ENCODE measurements at places on chromosomes 6 and 20. TPM values are rescaled to one million over a fixed set of nuclear protein-coding genes. Genes with fewer than 3 reads are reported as not detected.

DNA sequence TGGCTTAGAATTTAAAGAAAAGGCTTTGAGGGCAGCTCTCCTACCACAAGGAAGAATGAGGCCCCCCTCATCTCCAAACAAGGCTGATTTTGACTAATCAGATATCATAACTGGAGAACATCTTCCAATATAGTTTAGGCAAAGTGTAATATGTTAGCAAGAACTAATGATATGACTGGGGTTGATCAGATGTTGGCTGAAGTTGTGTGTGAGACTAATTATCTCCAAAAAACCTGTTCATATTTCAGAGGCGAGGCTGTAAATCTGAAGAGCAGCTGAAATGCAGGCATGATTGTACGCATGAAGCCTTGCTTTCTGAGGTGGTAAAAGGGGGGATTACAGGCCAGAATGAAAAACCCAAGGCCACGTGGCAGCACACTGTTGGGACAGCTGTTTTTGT, 16.0 kb upstream of the ZNF831 start:
- no peak for DNase-seq

- no peak for DNase-seq
Measured at GRCh38 chr6:106421496-106421895, 61.0 kb downstream of the CRYBG1 start.

GRCh38 chr6:4280707-4281106, 145.3 kb upstream of the ECI2 start:
- DNase-seq = no peak

DNA sequence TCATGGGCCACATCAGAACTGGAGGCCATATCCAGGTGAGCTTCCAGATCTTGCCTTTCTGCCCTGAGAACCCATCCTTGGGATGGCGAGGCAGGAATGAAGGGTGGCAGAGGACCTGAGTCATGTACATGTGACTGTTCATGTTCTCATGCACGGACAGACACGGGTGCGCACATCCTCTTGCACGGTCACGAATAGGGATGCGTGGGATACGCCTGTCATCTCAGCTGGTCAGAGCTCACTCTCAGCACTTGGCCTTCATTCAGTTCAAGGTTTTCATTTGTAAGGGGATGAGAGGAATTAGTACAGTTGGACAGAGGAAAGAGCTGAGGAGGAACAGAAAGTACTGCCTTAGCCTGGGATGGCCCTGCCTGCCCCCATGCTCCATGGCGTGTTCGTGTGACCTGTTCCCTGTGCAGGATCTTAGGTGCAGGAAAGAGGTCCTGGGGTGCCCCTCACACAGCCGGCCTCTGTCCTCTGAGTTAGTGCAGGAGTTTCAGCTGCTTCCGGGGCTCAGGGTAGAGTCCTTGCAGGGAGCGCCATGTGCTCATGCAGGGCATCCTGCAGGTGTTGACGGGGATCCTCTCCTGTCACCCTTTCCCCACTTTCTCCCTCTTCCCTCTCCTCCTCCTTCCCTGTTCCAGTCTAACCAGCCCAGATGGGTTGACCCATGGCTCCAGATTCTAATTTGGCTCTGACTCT, 173.4 kb downstream of the DTNBP1 start:
- DNase-seq = no peak

GRCh38 chr6:163354761-163355425, 59.6 kb upstream of the QKI start:
- no peak for DNase-seq

- no peak for DNase-seq
Measured at GRCh38 chr6:133300896-133301295, 59.7 kb downstream of the EYA4 start.

GRCh38 chr6:42239333-42239732, 21.7 kb upstream of the MRPS10 start:
- DNase-seq = no peak

GRCh38 chr6:142846883-142847287, 98.1 kb downstream of the HIVEP2 start:
- DNase-seq = no peak

- no peak for DNase-seq
Measured at GRCh38 chr20:36773107-36773596, 411 bp downstream of the DSN1 start.

- no peak for DNase-seq
Measured at GRCh38 chr6:150202404-150202803, 59.6 kb downstream of the PPP1R14C start.

DNA sequence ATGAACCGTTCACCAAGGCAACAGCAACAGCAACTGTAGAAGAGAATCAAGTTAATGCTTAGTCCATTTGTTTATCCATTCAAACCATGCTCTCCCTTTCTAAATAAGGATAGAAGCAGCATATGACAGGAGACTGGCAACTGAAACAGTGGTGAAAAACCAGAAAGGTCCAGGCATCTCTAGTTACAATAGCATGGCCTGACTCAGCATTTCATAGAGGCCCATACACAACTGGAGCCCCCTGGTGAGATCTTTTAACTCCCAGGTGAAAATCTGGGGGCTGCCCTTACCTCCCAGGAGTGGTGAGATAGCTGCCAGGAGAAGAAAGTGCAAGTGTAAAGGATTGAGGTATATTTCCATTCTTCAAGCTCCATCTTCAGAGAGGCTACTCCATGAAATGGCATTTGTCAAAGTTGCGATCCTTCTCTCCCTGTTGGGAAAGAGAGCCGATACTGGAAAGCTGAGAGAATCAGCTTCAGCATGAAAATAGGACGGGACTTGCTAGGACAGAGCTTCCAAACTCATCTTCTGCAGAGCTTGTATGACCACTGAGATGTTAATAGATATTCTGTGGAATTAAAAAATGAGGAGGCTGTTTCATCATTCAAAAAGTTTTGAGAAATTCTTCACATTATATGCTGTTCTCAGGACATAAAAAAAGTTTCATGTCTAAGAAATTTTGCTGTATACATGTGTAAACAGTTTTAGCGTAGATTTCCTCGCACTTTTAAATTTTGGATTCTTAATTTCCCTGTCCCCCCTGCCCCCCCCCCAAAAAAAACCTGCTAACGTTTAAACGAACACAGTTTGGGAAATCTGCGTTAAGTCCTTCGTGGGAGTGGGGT, 10.9 kb upstream of the SLC2A12 start:
- DNase-seq = no peak

GRCh38 chr20:18504479-18505060, 3.2 kb upstream of the SEC23B start:
- no peak for DNase-seq

DNA sequence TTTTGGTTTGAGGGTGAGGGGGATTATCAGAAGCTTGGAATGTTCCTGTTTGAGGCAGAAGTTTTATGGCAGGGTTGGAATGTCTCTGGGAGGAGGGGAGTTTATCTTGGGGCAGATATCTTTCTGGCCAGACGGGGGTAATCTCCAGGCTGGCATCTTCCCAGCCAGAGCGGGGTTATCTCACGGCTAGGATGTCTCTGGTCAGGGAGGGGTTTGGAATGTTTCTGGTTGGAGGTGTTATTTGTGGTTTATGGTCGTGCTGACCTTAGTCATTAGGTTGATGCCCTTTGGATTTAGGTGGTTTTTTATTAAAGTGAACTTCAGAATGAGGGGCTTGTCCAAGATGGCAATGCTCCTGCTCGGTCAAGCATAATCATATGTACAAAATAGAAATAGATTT, 14.8 kb downstream of the PGK2 start:
- DNase-seq = no peak

DNA sequence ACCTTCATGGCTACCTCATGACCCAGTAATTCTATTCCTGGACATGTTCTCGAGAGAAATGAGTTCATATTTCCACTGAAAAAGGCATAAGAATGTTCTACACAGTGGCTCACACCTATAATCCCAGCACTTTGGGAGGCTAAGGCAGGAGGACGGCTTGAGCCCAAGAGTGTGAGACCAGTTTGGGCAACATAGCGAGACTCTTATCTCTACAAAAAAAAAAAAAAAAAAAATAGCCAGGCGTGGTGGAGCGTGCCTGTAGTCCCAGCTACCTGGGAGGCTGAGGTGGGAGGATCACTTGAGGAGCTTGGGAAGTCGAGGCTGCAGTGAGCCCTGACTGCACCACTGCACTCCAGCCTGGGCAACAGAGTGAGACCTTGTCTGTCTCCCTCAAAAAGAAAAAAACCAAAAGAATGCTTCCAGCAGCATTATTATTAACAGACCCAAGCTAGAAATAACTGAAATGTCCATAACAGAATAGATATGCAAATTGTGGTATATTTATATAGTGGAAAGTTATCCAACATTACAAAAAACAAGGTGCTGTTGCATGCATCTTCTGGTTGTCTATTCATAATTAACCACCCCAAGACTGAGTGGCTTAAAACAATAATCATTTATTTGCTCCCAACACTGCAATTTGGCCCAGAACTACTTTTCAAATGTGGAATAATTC, 9.4 kb upstream of the RAB44 start:
- no peak for DNase-seq

- no peak for DNase-seq
Measured at GRCh38 chr6:4673861-4674260, 102.3 kb upstream of the CDYL start.

SLPI gene
- 1,815 TPM for polyA plus RNA-seq

LPIN3 gene
- polyA plus RNA-seq = 10.8 TPM

Data from urinary bladder (tissue), 4 donors.